ENCODE measurements at places on chromosomes 13 and 19.

GRCh38 chr13:43874504-43875092 is 4.9 kb downstream of the CCDC122 start:
- DNase-seq, result no peak

DNA sequence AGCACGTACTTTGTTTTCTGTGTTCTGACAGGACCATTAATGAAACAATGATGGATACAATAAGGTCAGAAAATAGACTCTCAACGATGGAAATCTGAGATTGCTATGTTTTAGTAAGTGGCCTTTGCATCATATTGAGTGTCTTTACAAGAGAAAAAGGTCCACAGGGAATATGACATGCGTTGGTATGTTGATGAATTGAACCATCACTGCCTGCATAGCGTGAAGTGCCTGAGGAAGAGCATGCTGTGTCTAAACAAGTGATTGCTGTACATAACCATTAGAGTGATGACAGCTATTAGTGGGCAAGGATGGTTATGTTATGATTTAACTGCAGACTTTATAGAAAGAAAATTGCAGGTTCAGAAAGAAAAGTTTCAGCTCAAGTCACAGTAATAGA is 623.2 kb downstream of the SLITRK5 start:
- no peak for DNase-seq

DNA sequence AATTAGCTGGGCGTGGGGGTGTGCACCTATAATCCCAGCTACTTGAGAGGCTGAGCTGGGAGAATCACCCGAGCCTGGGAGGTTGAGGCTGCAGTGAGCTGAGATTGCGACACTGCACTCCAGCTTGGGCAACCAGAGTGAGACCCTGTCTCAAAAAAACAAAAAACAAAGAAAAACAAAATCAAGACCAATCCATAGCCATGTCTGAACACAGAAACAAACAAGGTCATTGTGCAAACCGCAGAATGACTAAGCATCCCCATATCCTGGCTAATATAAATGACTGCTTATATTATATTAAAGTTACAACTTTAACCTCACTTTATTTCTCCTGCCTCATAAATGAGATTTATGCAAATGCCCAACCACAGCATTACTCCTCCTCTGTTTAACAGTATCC is 2.3 kb upstream of the LYPD3 start:
- no peak for DNase-seq

GRCh38 chr13:108786456-108787200 is 157.2 kb downstream of the MYO16 start:
- no peak for DNase-seq

DNA sequence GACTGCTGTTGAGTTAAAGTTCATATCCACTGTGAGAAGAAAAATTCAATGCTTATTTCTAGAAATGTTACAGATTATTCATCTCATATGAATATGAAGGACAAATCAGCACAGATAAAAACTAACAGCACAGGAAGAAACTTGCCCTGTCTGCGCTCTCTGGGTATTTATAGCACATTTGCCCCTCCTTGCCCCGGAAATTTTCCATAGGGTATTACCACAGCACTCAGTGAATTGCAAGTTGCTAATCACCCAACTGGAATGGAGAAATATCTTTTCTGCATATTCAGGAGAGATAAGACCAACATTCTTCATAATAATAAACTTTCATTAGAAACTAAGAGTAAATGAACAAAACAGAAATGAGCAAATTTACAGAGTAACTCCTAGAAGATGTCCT is 318.0 kb upstream of the KLF12 start:
- DNase-seq, result no peak
